Omental fat pad (tissue), 4 donors: ENCODE measurements at places on chromosomes 5 and 9. TPM values are rescaled to one million over a fixed set of nuclear protein-coding genes. Genes with fewer than 3 reads are reported as not detected.

- no peak for DNase-seq
Observed at GRCh38 chr5:35230038-35230611, at the start of gene PRLR. PRLR (minus strand) TSS chr5:35230487; CDS start chr5:35089620, 140,867 bp downstream.

DNA sequence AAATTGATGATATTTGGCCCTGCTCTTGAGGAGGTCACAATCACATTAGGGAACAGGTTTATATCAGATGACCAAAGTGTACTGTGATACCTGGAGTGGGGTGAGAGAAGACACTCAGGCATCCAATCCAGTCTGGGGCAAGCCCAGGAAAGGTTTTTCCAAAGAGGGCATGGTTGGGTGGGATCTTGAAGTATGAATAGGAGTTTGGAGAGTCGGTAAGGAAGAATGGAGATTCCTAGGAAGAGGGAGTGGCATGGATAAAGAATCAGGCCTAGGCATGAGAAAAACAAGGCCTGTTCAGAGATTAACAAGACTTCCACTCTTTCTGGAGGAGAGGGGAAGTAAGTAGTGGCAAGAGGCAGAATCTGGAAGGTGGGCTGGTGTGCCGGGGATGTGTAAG, 91.1 kb downstream of the MVB12B start:
- no peak for DNase-seq

DNA sequence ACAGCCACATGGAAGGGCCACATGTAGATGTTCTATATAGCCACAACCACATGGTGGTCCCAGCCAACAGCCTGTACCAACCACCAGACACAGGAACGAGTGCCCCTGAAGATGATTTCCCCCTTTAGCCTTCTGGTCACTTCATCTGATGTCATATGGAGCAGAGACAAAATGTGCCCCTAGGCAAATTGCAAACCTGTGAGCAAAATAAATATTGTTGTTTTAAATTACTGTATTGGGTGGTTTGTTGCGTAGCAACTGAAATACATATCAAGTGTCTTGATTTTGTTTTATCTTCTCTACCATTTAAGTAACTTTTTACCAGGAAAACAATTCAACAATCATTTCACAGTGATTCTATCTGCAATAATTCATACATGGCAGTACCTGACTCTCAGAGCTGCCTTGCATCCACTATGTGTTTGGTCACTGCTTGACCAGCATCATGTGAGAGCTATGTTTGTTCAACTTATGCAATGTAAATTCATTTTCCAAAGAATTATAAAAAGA, 142.5 kb upstream of the VLDLR start:
- DNase-seq: no peak

SLIT3 gene
- 46.3 TPM for total RNA-seq

DNA sequence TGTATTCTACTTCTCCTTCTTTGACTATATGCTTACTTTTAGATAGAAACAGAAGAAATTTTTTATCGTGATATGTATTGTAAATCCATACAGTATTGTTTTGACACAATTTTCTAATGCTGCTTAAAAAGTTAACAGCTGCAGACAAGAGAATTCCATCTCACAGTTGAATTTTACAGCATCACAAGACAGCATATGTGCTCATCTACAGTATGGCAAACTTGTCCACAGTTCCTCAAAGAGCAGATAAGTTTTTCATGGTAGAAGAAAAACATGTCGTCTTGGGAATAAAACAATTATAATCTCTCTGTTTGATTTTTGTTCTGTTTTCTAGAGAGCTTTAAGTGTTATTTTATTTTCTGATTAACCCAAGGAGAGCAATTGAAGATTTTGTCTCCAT, 438.5 kb upstream of the NUDT12 start:
- no peak for DNase-seq

CDO1 gene
- 207 TPM for total RNA-seq

- no peak for DNase-seq
Observed at GRCh38 chr5:179758955-179759354, 26.3 kb downstream of the MAML1 start.

PITX1 gene
- total RNA-seq: 3.7 TPM

DNA sequence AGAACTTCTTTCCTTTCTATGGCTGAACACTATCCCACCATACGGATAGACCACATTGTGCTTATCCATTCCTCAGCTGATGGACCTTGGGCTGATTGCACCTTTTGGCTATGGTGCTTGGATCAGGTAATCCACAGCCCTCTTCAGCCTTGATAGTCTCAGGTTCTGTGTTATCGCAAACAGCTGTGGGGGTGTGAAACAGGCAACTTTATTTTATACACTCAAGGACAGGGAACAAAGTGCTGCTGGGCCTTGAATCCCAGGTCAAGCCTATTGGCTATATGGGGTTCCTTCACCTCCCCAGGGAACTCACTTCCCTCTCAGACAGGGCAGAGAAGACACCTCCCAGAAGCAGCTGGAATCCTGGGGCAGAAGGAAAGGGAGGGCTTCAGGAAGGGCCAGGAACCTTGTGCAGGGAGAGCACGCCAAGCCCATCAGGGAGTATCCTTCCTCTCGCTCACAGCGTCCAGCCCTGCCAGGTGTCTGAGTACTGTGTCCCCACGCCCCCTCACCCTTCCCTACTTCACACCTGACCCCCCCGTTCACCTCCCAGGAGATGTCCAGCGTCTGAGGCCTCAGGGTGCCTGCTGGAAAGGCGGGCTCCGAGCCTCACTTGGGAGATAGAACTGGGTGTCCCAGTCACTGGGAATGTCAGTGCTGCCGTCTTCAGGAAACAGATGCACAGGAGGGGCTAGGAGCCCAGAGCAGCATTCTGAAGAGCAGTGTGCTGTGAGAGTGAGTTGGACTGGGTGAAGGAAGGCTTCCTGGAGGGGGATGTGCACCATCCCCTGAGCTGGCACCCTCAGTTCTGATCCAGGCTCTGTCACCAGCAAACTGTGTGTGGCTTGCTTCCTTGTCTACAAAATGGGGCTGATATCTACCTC, 32.8 kb downstream of the AFAP1L1 start:
- no peak for DNase-seq

GRCh38 chr5:174725261-174725990, 1.0 kb downstream of the MSX2 start:
- DNase-seq: no peak

DNA sequence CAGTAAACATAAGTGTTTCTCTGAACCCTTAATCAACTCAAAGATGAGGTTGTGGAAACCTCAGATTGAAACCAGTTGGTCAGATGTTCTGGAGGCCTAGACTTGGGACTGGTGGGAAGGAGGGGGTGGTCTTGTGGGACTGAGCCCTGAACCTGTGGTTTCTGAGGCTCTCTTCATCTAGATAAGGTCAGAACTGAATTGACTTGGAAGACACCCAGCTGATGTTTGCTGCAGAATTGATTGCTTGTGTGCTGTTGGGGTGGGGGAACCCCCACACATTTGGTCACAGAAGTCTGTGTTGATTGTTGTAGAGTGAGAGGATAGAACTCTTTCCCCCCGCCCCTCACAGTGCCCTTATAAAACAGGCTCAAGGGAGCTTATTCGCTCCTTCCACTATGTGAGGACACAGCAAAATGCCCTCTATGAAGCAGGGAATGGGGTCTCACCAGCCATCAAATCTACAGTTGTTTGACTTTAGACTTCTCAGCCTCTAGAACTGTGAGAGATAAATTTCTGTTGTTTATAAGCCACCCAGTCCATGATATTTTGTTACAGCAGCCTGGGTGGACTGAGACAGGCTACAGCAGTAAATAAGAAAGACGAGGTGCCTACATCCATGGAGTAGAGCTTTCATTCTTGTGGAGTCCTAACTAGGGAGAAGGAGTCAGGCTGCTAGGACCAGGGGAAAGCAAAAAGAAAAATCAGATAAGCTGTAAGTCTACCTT, 25.7 kb upstream of the UGCG start:
- no peak for DNase-seq

RASGEF1C gene
- not detected for total RNA-seq

- no peak for DNase-seq
Observed at GRCh38 chr5:147965715-147966114, 59.4 kb upstream of the C5orf46 start.

ARID3C gene
- total RNA-seq: not detected

- DNase-seq: no peak
Observed at GRCh38 chr5:6950250-6950649, 237.0 kb downstream of the TENT4A start.

GRCh38 chr9:102779356-102779755, 215.8 kb upstream of the CYLC2 start:
- DNase-seq: no peak

GRCh38 chr5:165137701-165138100, 1632.3 kb downstream of the MAT2B start:
- DNase-seq: no peak

- no peak for DNase-seq
Observed at GRCh38 chr5:158658446-158659230, 441.1 kb downstream of the EBF1 start.

GRCh38 chr9:132147331-132147730, 14.5 kb upstream of the NTNG2 start:
- no peak for DNase-seq

- no peak for DNase-seq
Observed at GRCh38 chr9:133098871-133099270, 22.2 kb downstream of the RALGDS start.

DNA sequence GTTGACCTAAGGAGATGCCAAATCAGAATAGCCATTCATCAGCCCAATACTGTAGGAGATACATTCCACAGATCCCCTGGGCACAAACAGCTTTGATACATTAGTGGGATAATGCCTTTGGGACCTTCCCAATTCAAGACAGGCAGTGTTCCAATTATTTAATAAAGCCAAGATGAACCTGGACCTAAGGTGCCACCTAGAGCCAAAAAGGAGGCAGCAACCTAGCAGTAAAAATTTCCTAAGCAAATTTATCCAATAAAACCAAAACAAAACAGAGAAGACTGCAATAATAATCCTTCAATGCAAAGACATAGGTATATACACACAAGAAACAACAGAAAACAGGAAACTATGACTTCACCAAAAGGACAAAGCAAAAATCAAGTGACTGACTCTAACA, 253.0 kb downstream of the HINT1 start:
- DNase-seq: no peak

- DNase-seq: no peak
Observed at GRCh38 chr5:39461007-39461682, 36.4 kb upstream of the DAB2 start.

DNA sequence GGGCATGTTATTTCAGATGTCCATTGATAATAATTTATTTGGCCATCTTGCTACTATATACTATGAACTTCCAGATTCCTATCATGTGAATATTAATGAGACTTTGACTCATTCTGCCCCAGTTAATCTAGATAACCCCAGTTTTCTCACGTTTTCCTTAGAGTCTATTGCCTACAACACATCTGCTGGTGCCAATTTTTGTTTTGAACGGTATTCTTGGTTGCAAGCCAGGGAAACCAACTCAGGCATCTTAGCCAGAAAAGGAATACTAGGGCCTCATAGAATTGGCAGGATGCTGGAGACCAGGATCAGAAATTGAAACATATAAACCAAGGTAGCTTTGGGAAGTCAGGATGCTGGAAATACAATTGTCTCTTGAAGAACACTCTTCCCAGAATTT, 28.0 kb upstream of the NPR3 start:
- DNase-seq: no peak

GRCh38 chr9:97638666-97639065, 5.0 kb downstream of the NCBP1 start:
- no peak for DNase-seq

ERBIN gene
- 64.9 TPM for total RNA-seq

FAM221B gene
- not detected for total RNA-seq

DNA sequence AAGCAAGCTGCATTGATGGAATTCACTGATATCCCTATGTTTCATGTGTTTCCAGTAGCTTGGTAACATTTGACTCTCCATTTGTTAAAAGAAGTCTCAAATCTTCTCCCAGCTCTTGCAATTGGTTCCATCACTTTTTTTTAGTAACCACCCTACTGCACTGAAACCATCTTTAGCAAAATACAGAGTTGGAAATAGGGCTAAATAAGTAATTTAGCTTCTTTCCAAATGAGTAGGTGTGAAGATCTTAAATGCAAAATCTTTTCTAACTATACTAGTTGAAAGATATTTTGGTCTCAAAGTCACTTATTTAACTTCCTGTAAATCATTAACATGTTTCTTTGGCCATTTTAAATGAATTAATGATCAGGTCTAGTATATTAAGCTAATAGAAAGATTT, 138.1 kb downstream of the DIRAS2 start:
- no peak for DNase-seq

IL13 gene
- total RNA-seq: 0.24 TPM

- DNase-seq: no peak
Observed at GRCh38 chr5:61999371-61999770, 306.6 kb upstream of the KIF2A start.

GRCh38 chr5:137402436-137403187, 96.5 kb downstream of the SPOCK1 start:
- no peak for DNase-seq

- DNase-seq: no peak
Observed at GRCh38 chr9:137626464-137626863, 7.7 kb downstream of the EHMT1 start.

DNA sequence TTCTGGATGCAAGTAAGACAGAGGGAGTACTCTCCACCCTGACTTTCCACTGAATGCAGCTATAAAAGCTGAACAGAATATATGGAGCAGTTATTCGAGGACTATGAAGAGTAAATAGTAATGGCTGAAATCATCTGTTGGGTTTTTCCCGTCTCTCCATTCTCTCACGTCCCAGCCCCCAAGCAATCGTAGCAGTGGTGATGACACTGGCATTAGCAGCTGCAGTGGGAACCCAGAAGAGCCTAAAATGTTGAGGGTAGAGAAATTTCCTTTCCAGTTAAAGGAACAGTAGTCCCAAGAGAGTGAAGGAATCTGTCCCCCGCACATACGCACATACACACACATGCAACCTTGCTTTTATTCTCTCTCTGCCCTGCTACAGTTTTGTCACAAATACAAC, 33.2 kb downstream of the MED27 start:
- no peak for DNase-seq

TPD52L3 gene
- total RNA-seq: not detected

DNA sequence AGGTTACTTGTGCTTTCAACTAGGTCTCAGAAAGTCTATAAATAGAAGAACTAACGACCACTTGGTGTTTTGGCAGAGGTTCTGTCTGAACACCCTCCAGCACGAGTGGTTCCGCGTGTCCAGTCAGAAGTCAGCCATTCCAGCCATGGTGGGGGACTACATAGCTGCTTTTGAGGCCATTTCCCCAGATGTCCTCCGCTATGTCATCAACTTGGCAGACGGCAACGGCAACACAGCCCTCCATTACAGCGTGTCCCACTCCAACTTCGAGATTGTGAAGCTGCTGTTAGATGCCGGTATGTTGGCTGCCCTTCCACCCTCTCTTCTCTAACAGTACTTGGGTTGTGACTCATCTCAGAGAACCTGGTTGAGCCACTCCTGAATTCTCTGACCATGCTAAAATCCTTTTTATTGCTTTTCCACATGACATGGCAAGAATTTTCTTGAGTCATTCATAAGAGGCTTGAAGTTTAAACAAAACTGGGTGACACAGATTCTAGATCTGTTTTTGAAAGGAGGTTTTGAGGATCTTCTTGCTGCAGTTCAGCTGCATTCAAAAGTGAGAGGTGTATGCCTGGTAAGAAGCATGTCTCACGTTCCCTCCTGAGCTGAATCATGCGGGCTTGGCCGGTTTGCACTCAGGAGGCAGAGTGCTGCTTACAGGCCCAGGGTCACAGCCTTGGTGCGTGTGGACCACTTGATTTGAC, 103.1 kb upstream of the DMRT1 start:
- DNase-seq: no peak

- no peak for DNase-seq
Observed at GRCh38 chr5:429453-430188, 13.4 kb upstream of the EXOC3 start.
